ENCODE measurements at places on chromosomes 4 and X.
A peak's percentile ranks its signal among the peaks of the same experiment; 100 is the strongest.

GRCh38 chr4:168304744-168305459 is 13.7 kb downstream of the DDX60 start:
- no peak for DNase-seq

- DNase-seq, result no peak
Measured at GRCh38 chr4:139767168-139767567, 101.5 kb downstream of the MGST2 start.

GRCh38 chr4:9984621-9985020 is 36.7 kb downstream of the SLC2A9 start:
- no peak for DNase-seq

DNA sequence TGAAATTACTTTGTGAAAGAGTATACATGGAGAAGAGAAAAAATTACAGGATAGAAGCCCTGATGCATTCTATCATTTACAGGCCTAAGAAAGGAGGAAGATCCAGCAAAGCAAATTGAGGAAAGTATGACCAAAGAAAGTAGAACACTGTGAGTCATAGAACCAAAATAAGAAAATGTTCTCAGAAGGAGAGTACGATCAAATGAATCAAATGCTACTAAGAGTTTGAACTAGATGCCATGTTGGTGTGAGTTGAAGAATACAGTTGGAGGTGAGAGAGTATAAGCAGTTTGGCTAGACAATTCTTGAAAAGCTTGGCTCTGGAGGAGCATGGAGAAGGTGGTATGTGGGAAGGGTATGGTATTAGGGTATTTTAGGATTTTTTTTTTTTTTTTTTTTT is 161.8 kb downstream of the RPA4 start:
- no peak for DNase-seq

DNA sequence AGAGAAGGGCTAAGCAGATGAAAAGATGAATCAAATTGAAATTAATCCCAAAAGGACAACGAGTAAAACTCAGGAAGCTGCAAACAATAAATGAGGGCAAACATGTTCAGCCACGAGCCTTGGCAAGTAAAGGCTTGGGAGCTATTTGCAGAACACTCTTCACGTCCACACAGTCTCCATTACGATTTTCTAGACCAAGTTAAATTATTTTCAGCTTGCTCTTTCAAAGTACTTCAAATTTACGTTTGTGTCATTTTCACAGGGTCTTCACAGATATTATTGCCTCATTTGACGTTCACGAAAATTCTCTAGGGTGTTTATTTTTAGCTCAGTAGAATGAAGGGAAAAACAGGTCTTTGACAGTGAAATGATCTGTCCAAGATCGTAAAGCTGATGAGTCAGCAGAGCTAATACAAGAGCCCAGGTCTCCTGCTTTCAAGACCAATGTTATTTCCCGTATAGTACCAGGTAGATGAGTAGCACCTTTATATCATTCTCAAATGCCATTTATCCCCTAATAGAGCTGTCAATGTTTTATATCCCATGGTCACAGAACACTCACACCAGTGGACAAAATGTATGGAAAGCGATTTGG is 20.9 kb downstream of the KLB start:
- peak; percentile 36 for DNase-seq

DNA sequence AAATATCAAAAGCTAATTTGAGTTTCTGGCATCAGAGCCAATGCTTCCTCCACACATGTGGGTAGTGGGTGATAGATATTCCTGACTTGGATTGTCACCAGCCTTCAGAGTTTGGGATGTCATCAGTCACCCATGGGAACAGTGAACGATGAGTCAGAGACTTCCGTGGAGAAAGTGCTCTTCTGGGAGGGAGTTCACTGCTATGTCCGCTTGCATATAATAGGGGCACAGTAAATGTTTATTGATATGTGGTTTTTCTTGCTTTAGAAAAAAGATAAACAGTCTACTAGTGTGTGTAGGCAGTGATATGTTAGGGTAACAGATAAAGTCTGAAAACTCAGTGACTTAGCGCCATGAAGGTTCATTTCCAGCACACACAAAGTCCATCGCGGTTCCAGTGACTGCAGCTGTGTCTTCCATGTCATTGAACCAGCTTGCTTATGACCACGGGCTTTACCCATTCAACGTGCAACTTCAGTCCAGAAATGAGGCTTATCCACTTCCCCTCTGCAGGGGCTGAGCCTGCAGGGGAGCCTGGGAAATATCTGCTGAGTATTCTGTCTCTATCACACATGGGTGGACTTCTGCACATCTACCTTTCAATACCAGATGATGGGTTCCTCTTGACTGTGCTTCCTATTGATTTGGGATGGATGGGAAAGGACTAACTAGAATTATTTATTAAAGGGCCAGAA is 87.7 kb upstream of the WWC2 start:
- peak; percentile 18 for DNase-seq

DNA sequence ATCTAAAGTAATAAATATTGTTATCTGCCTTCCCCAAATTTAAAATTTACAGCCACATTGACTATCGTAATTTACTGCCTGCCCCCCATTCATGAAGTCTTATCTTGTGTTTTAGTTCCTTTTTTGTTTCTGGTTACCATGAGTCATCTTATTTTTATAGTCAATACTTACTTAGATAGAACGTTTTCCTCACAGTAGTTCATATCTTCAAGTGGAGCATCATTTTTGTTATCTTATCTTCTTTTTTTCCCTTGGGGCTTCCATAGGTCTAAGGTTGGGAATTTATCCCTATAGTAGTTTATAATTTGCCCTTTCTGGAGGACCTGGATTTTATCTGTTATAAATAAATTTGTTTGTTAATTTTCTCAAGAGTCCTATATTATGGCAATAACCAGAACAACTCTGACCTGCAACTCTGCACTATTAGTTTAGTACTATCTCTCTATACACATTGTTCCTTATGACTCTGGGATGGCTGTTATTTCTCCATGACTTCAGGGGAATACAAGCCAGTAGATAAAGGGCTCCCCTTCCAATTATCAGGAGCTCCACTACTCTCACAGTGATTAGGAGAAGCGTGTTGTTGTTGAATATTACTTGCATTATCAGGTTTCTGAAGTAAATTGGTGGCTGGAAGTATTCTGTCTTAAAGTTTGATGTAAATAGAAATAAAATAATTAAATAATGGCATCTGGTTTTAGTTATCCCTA is 330.6 kb downstream of the GALNTL6 start:
- no peak for DNase-seq

DNA sequence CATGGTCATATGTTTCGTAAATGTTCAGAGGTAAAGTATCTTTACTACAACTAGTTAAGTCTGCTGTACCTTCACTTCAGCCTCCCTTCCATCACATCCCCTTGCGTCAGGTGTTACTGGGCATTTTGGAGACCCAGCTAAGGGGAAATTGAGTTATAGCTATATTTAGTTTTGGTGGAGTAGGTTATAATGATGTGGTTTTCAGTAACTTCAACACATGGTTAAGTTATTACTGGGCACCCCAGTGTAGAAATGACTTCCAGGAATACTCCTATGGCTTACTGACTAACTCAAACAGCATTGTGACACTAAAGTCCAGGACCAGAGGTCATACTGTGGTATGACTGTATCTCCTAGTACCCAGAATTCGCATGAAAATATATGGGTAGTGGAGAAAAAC is 23.4 kb upstream of the ACSL1 start:
- DNase-seq, result no peak

- DNase-seq, result no peak
Measured at GRCh38 chr4:76993787-76994641, 44.5 kb downstream of the SEPTIN11 start.

DNA sequence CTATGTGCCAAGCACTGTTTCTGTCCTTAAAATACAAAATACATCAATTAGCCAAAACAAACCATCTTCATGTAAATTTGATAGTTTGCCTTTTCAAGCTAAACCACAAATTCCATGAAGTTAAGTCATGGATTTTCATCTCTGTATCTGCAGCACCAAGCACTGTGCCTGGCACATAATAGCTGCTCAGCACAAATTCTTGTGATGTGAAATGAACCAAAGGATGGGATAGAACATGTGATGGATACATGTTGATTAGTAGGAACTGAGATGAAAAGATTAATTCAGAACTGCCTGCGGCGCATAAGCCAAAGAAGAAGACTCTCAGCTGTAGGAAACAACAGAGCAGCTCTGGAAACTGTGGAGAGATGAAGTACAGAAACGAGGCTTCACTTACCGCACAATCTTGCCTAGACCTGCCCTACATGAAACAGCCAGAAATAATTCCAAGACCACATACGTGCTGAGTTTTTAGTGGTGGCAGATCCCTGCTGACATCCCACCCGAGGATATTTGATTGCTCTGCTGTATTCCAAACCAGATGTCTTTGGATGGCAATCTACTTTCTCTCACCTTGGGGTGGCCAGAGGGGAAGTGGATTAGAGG is 40.9 kb upstream of the DCLK2 start:
- no peak for DNase-seq

- DNase-seq, result no peak
Measured at GRCh38 chr4:27094224-27094623, 233.6 kb downstream of the STIM2 start.

DNA sequence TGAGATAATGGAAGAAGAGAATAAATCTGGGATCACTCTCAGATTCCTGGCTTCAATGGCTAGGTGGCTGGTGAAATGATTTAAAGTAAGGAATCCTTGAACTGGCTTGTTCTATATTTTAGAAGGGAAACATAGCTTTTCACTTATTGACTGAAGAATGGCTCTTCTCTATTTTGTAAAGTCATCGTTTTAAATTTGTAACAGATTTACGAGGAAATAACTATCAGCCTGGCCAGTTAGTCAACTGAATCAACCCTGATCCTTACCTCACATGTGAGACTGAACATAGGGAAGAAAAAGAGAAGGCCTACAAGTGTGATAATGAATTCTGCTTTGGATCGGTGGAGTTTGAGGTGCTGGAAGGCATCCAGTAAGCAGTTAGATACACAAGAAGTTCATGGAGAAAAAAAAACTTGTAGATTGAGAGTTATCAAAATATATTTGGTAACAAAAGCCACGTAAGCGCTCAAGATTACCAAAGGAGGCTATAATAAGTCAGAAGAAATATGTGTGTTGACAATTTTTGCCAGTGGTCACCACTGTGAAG is 12.0 kb downstream of the AREG start:
- DNase-seq, result no peak

GRCh38 chrX:151722241-151722846 is 6.5 kb downstream of the FATE1 start:
- DNase-seq, result no peak

- DNase-seq, result no peak
Measured at GRCh38 chr4:5941601-5942000, 48.7 kb upstream of the CRMP1 start.

- no peak for DNase-seq
Measured at GRCh38 chr4:77990904-77991358, 66.2 kb upstream of the FRAS1 start.

DNA sequence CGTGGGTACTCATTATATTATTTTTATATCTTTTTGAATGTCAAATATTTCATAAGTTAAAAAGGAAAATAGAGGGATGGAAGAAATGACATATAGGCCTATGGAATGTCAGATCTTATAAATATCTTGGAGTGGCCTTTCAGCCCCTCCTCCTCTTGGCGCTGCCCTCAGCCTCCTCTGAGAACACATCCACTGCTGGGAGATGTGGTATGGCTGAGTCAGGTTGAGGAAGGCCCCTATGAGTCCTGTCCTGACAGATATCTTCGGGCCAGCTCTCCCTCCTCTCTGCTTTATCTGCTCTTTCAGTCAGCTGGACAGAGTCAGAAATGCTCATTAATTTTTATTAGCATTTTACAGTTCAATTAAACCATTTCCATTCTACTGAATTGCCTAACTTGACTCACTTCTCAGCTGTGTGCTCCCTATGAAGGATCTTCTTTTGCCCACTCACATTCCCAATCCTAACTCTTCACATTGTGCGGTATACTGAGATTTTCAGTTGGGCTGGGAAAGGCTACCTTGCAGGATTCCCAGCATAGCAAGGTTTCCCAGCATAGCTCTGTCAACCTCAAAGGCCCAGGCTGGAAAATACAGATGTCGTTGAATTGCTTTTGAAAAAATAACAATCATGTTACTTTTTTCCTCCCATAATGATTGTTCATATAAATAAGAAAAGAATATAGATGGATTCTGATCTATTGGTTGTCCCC is 128.0 kb downstream of the ARHGEF9 start:
- DNase-seq, result peak; percentile 49

DNA sequence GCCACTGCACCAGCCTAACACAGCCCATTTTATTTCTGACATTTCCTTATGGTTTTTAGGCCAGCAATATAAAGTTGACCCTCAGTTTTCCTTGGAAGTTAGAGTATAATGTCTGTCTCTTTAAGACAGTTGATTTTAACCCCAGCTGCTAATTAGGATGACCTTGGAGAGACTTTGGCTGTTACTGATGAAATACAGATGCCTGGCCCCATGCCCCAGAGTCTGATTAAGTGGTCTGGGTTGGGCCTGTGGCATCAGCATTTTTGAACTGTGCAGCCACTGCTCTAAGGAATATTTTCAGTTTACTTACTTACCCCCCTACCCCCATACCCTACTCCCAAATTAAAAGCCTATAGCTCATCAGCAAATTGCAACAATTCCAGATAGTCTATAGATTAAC is 85.8 kb downstream of the DCLK2 start:
- no peak for DNase-seq

- no peak for DNase-seq
Measured at GRCh38 chrX:19613645-19614323, 98.5 kb upstream of the MAP3K15 start.

GRCh38 chr4:36218121-36218520 is 26.2 kb downstream of the ARAP2 start:
- no peak for DNase-seq

GRCh38 chr4:185039508-185040273 is 21.4 kb downstream of the HELT start:
- DNase-seq, result peak; percentile 73

DNA sequence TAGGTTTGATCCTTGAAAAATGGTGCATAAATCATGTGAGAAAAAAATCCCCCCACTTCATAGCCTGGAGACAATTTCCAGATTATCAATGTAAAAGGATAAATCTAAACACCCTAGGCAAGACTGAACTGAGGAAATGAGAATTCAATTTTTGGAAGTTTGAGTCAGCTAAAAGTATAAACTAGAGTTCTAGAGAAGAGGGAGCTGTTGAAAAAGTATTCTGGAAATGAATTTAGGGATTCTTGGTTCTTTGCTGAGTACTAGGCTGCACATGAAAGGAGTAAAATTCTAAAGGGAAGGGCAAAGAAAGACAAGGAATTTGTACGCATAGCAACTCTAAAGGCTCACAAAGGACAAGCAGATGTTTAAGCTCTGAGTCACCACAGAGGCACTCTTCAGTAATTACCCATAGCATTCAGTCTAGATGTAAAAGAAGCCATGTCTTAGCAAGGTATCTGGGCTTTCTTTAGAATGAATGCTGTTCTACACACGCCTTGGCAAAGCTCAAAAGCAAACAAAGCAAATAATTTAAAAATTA is 896.5 kb downstream of the PDHA2 start:
- DNase-seq, result peak; percentile 67

Measured in urothelium cell line (cell line).